Cerebellar cortex (tissue), 1 donor: ENCODE measurements at places on chromosomes 1 and 21.
A peak's percentile ranks its signal among the peaks of the same experiment; 100 is the strongest.

- DNase-seq: no peak
These were observed 474.3 kb upstream of the TMPRSS15 start for GRCh38 chr21:18877917-18878316.

DNA sequence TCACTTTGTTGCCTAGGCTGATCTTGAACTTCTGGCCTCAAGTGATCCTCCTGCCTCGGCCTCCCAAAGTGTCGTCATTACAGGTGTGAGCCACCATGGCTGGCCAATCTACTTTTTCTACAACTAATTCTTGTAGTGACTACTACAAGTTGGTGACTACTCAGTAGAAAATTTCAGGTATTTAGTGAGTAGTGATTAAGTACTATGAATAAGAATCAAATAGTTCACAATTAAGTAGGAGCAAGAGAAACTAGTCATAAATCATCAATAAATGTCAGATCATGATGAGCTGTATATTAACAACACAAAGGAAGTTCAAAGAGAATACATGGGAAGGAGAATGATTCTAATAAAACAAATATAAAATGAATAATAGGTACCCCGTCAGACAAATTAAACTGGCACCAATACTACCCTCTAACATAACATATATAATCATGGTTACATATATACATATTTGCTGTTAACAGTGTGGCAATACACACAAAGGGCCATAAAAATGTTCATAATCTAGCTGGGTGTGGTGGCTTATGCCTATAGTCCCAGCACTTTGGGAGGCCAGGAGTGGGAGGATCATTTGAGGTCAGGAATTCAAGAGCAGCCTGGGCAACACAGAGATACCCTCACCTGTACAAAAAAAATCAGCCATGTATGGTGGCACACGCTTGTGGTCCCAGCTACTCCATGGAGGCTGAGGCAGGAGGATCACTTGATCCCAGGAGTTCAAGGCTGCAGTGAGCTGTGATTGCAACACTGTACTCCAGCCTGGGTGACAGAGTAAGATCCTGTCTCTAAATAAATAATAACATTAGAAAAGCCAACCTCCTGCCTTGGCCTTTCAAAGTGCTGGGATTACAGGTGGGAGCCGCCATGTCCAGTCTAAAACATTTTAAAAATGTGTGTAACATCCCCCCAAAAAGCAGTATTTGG, 19.1 kb downstream of the YY1AP1 start:
- no peak for DNase-seq

DNA sequence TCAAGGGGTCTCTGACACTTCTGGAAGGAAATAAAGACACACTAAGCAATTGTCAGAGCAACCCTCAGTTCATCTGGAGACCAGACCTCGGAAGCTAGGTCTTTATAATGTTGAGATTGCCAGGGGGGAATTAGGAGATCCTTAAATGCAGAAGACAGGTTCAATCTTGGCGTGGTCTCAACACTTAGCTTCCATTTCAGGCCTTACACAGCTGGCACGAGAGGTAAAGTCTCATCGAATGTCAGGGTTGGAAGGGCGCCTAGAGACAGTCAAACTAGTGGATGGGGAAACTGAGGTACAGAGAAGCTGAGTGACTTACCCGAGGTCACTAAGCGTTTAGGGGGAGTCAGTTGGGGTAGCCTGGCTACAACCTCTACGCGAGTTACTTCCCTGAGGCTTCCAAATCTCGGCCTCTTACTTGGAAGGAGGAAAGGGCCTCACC, 562 bp upstream of the EPB41 start:
- DNase-seq: no peak

GRCh38 chr1:198520524-198521254, 19.8 kb downstream of the ATP6V1G3 start:
- DNase-seq: no peak

DNA sequence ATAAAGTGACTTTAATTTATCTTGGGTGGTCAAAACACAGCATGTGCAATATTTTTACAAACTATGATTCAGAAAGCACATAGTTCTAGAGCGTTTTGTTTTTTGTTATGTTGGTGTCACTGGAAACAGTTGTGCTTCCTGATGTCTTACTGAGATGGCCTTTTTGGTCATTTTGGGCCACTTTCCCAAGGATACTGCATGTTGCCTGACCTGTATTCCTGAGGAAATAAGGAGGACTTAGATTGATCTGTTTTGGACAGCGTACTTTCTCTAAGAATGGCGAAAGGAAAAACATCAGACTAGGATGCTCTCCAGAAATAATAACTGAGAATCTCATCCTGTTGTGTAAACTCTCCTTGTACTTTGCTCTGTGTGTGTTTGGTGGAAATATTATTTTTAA, 451.2 kb downstream of the USP25 start:
- no peak for DNase-seq

- no peak for DNase-seq
These were observed 9.7 kb downstream of the RD3 start for GRCh38 chr1:211482306-211482705.

DNA sequence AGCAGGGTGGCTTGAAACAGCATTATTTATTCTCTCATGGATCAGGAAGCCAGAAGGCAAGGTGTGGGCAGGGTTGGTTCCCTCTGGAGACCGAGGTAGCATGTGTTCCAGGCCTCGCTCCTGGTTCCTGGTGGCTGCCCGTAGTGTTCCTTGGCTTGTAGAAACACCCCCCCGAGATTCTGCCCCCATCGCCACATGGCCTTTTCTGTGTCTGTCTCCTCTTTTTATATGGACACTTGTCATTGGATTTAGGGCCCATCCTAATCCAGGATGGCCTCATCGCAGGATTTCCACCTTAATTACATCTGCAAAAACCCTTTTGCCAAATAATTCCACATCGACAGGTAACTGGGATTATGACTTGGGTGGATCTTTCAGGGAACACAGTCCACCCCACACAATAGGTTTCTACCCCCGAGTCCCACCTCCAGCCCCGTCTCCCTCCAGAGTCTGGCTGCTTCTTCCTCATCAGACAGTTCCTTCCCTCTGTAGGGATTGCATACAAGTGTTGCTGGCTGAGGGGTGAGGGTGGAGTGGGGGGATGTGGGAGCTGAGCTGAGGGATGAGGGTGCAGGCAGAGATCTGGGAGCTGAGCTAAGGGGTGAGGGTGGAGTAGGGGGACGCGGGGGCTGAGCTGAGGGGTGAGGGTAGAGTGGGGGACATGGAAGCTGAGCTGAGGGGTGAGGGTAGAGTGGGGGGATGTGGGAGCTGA, 12.3 kb upstream of the NPHP4 start:
- DNase-seq: no peak

GRCh38 chr1:23634840-23635651, 56.6 kb upstream of the RPL11 start:
- peak; percentile 74 for DNase-seq

DNA sequence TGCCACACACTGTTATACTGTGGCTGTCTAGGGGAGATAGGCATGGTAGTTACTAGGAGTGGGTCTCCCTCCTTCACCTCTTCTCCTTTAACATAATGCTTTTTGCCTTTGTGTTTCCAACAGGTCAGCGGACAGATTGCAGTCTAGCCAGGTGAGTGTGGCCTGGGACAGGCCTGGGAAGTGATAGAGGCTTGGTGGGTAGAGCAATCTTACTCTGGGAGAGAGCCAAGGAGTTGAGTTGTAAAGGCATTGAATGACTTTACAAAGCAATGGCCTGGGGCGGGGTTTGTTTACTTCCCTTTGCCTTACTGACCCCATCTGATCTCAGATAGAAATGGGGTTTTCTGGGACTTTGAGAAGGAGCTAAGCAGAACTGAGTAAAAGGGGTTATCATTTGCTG, 51.0 kb upstream of the IKBKE start:
- DNase-seq: no peak
